ENCODE measurements at places on chromosomes 3 and 15.

DNA sequence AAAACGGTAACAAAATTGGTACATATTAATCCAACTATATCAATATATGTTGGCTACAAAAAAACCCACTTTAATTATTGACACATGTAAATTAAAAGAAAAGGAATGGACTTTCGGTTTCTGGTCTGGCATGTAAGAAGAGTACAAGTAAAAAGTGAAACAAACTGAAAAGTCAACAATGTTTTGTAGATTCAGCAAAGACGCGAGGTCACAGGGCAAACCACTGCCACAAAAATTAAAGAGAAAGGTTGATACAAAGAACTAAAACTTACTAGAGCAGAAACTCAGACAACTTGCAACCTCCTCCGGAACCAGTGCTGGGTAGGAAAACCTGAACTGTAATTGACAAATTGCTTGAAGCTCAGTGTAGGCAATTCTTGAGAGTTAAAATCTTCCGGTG lies 110.6 kb upstream of the ARPP21 start:
- DNase-seq = no peak

- DNase-seq = no peak
Observed at GRCh38 chr3:57038466-57039164, 21.8 kb upstream of the SPATA12 start.

DNA sequence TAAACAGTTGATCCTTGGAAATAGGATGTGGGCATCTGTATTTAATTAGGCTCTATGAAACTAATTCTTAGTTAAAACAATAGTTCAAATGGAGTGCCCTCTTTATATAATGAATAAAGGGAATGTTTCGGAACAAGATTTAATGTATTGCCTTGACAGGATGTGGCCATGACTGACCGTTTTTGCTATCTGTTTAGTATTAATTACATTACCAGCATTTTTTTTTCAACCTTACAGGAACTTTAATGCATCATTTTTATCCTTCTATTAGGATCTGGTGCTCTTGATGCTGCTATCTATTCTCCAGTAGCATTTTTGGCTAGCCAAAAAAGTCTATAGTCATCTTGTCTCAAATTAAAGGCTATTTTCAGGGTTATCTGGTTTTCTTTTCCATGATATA lies 340.9 kb downstream of the GRM7 start:
- DNase-seq = no peak

DNA sequence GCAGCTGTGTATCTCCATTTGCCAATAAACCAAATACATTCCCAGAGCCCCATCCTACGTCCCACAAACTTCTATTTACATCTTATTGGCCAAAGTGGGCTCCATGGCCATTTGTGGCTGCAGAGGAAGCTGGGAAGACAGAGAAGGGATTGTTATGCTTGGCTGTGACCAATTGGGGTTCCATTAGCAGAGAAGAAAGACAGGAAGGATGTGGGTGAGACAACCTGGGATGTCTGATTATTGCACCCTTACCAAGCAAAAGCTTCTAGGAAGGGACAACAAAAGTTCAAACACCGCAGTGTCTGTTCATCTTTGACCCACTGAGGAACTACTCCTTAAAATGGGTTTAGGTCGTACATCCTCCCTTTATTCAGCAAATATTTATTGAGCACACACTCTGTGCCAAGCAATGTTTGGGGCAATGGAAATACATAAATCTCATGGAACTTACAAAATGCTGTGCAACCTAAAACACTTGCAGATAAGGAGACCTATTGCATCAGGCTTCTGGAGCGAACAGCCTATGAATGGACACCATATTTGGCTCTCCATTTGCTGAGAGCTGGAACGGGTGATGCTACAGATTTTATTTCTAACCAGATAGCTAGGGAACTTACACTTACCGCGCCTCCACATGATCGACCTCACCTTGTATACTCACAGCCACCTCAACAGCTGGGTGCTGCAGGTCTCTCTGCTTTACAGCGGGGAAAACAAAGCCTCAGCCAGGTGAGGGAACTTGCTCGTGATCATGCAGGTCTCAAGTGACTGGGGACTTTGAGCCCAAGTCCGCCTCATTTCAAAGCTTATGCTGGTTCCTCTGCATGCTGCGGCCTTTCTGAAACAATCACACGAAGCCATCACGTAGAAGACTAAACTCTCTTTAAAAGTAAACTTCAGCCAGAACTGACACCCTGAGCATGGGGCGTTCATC lies 21.4 kb upstream of the NR2E3 start:
- DNase-seq = no peak

GRCh38 chr3:53597136-53597915 lies 102.9 kb downstream of the CACNA1D start:
- DNase-seq = no peak

DNA sequence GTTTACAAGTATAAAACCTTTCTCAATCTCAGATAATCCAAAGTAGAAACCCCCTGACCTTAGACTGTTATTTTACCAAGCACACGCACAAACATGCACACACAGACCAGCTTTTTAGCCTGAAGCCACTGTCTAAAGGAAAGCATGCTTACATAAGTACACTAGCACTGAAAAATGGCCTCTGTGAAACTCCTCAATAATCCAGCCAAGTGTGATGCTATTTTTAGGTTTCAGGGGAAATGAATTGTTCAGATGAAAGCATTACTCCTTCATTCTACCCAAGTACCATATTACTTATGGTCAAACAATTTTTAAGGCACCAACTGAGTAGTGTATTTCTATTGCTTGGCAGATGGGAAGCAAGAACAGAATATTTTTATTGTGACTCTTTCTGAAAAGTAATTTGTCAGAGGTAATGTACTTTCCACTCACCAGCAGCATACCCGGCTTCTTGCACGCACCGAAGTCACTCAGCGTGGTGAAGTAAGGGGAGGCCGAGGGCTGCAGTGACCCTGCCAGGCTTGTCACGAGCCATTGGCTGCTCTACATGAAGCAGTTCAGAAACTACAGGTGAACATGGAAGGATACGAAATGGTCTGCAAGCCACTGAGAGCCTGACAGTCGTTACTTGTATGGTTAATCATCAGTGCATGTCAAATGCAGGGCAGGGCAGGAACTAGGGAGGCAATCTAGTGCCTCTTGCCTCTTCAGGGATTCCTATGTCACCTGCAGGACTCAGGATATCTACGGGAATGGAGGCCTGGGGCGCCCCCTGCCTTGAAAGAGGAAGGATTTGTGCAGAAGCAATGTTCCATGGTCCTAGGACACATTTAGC lies 106.7 kb downstream of the GABRB3 start:
- no peak for DNase-seq

DNA sequence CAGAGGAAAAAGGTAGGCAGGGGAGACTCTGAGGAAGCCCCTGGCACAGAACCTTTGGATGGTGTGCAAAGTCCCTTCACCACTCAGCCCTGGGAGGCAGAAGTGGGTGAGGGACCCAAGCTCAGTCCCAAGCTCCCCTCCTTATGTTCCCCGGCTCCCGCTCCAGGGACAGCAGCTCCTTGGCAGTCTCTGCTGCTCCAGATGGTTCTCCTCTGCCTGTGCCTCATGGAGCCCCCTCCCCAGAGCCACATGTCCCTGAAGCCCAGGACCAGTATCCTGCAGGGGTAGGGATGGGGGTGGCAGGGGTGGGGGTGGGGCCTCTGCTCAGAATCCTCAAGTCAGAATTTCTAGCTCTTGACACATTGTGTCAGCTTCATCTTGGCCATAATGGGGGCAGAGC lies 8.0 kb upstream of the CAMKV start:
- no peak for DNase-seq

Data from hematopoietic multipotent progenitor cell treated with erythropoietin and hydrocortisone succinate and interleukin-3 and kit ligand, for 8 days (in vitro differentiated cells).